ENCODE measurements at places on chromosomes 2 and 18. TPM values are rescaled to one million over a fixed set of nuclear protein-coding genes. Genes with fewer than 3 reads are reported as not detected.

GRCh38 chr2:234650911-234651310 is 154.0 kb upstream of the ARL4C start:
- DNase-seq, result no peak

DNA sequence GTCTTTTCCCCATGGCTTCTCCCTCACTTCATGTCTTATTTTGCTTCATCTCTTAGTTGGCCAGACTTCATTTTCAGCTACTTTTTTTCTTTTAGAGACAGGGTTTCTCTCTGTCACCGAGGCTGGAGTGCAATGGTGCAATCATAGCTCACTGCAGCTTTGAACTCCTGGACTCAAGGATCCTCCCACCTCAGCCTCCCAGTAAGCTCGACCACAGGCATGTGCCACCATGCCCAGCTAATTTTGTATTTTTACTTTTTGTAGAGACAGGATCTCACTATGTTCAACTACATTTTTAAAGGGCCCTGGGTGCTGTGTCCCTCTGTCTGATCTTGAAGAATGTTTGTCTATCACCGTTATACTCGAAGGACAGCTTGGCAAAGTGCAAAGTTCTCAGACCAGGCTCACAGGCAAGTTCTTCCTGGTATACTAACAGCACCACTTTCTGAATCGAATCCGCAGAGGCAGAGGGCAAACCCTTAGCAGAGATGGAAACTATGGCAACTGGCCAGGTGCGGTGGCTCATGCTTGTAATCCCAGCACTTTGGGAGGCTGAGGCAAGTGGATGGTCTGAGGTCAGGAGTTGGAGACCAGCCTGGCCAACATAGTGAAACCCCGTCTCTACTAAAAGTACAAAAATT is 60.9 kb downstream of the SOWAHC start:
- DNase-seq, result no peak

Gene AOX1
- total RNA-seq, result 5.9 TPM

- no peak for DNase-seq
Observed at GRCh38 chr2:119248311-119248710, 24.7 kb downstream of the STEAP3 start.

- DNase-seq, result no peak
Observed at GRCh38 chr18:62637807-62638687, 77.3 kb upstream of the PHLPP1 start.

DNA sequence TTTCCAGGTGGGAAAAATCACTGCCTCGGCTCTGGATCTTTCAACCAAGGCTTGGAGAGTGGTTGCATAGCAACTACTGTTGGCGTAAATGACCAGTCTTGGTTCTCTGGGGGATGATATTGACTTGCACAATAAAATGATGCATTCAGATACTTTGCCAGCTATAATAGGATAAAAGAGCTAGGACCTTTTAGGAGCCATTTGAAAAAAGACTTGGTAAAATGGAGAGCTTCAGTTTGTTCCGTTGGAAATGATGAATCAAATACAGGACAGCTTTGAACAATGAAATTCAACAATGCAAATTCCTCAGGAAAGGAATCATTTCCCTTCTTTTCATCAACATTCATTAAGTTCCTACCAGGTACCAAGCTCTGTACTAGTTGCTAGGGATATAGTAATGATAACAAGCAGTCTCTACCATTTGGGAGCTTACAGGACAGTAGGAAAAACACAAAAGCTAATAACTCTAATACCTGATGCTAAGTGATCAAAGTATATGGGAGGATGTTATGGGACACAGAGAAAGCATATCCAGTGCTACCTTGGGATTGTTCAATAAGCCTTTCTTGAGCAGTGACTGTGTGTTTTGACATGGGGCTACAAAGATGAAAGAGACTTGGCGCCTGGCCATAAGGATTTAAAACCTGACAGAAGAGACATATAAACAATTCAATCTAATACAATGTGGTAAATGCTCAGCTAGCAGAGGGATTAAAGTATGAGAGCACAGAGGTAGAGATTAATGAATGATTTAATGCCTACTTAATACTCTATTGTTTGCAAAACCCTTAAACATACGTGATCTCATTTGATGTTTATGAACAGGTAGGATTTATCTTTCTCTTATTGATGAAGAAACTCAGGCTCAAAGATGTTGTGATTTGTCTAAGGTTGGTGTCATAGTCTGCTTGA is 110.7 kb downstream of the QPCT start:
- no peak for DNase-seq

Gene PJVK
- total RNA-seq, result 0.57 TPM

- no peak for DNase-seq
Observed at GRCh38 chr2:214265991-214266489, 144.8 kb upstream of the VWC2L start.

- no peak for DNase-seq
Observed at GRCh38 chr2:164275659-164276058, 345.6 kb downstream of the GRB14 start.

Gene RELCH
- total RNA-seq, result 20.4 TPM

GRCh38 chr2:67600222-67600871 is 203.2 kb downstream of the ETAA1 start:
- no peak for DNase-seq

GRCh38 chr2:27833931-27834330 is 56.3 kb downstream of the RBKS start:
- DNase-seq, result no peak

Gene ATP6V1B1
- not detected for total RNA-seq

Gene GPR17
- total RNA-seq, result 0.22 TPM

Gene ZDBF2
- total RNA-seq, result 7.7 TPM

- no peak for DNase-seq
Observed at GRCh38 chr2:88967844-88968243, 276.4 kb downstream of the RPIA start.

- DNase-seq, result no peak
Observed at GRCh38 chr2:128625963-128626759, 307.5 kb upstream of the HS6ST1 start.

DNA sequence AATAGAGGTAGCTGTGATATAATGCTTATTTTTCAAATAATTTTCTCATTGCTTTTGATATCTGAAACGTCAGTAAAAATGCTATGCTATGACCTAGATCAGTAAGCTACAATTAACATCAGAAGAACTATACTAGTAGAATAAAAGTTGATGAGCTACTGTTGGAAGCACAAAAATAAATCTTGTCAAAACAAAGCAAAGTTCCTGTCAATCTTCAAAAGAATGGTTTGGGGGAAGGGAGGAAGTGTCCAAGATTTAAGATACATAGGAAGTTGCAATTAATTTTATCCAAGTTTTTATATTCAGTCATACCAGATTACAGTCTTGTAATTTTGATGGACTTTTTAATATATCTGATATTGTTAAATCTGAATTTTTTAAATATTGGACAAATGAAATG is 19.2 kb downstream of the IRS1 start:
- DNase-seq, result no peak

- DNase-seq, result no peak
Observed at GRCh38 chr18:13628211-13628610, 98.1 kb downstream of the FAM210A start.

All from heart right ventricle (tissue), 16 donors.